Natural killer cell treated with Interleukin-12 subunit alpha and Interleukin-12 subunit beta and Interleukin-15 and Interleukin-18, amount 100 ng/mL, for 72 hours (primary cell): ENCODE measurements at places on chromosomes 2 and 18.

DNA sequence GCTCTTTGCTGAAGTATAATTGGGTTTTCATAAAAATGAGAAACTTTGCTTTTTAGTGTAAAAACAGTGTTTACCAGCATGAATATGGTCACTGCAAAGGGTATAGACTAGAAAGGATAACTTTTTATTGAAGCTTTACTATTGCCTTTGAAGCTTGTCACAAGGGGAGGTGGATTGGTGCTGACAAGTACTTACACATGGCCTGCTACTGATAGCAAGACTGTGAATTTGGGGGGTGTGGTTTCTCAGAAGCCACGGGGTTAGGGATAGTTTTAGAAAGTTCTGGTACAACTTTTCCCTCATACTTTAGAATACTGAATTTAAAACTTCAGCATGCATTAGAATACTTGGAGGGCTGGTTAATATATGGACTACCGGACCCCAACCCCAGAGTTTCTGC, 294.1 kb downstream of the SOCS6 start:
- no peak for DNase-seq
- no peak overlapping the region for H3K4me3 ChIP-seq
- no peak overlapping the region for H3K27ac ChIP-seq
- no peaks in the 10 kb centered on the region for H3K27me3 ChIP-seq
- H3K36me3 ChIP-seq: peaks cover 11% of the 10 kb centered on the region

GRCh38 chr2:159300586-159300985, 14.1 kb upstream of the WDSUB1 start:
- H3K27ac ChIP-seq: no peak overlapping the region
- no peak overlapping the region for H3K4me3 ChIP-seq

GRCh38 chr2:129478902-129479517, 500.5 kb upstream of the RAB6C start:
- H3K27ac ChIP-seq: no peak overlapping the region
- no peaks in the 10 kb centered on the region for H3K36me3 ChIP-seq
- no peak overlapping the region for H3K4me3 ChIP-seq

DNA sequence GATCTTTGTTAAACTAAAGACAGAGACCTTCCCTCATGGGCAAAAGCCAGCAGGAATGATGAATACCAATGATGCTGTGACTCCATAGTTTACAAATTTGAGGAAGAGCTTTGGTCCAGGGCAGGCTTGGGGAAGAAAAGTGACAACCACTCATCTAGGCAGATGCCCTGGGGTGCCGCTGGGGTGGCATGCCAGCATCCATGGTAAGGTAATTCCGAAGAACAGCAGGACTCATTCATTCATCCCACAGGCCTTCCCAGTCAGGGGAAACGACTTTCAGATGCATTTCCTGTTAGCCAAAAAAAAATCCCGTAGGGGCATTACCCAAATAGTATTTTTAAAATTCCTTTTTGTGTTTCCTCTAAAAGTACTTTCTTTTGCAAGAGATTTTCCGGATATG, 180.7 kb upstream of the SERPINE2 start:
- peaks cover 6% of the 10 kb centered on the region for H3K4me1 ChIP-seq
- H3K36me3 ChIP-seq: no peaks in the 10 kb centered on the region
- H3K27me3 ChIP-seq: peaks cover 55% of the 10 kb centered on the region
- DNase-seq: no peak
- H3K4me3 ChIP-seq: no peak overlapping the region
- H3K27ac ChIP-seq: no peak overlapping the region

- no peak overlapping the region for H3K4me3 ChIP-seq
- H3K36me3 ChIP-seq: no peaks in the 10 kb centered on the region
- no peak for DNase-seq
- H3K27me3 ChIP-seq: peaks cover 2% of the 10 kb centered on the region
- H3K27ac ChIP-seq: no peak overlapping the region
These were observed 5.9 kb downstream of the LYPD1 start for GRCh38 chr2:132664096-132664495.

DNA sequence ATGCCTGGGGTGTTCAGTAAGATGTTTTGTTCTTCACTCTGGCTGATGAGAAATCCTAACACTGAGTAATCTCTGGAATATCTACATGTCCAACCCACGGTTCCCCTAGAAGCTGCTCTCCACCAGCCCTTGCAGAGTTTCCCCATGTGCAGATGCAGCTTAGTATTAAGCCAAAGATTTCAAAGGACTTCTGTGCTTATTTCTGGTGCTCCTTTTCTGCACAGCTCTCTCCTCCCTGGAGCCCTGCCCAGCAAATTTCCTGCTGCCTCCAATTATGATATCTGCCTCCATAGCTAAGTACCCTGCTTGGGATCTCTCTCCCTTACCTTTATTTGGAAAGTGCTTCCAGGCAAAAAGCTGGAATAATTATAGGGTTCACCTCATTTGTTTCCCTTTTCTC, 949.3 kb downstream of the BCL11A start:
- H3K4me3 ChIP-seq: no peak overlapping the region
- H3K27me3 ChIP-seq: no peaks in the 10 kb centered on the region
- no peak overlapping the region for H3K27ac ChIP-seq
- H3K4me1 ChIP-seq: no peaks in the 10 kb centered on the region
- no peaks in the 10 kb centered on the region for H3K36me3 ChIP-seq

DNA sequence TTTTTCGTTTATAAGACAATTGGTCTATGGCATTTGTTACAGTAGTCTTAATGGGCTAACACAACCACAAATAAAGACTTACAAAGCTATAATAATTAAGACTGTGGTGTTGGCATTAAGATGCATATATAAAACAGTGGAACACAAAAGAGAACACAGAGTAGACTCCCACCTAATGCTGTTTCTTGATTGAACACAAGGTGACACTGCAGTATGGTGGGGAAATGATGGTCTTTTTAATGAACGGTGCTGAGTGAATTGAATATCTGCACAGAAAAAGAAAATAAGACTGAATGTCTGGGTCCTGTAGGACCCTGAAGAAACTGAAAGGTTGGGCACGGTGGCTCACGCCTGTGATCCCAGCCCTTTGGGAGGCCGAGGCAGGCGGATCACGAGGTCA, 1136.6 kb upstream of the NXPH2 start:
- H3K27ac ChIP-seq: no peak overlapping the region
- no peak for DNase-seq
- no peak overlapping the region for H3K4me3 ChIP-seq
- H3K4me1 ChIP-seq: no peaks in the 10 kb centered on the region
- peaks cover 7% of the 10 kb centered on the region for H3K36me3 ChIP-seq
- H3K27me3 ChIP-seq: no peaks in the 10 kb centered on the region

DNA sequence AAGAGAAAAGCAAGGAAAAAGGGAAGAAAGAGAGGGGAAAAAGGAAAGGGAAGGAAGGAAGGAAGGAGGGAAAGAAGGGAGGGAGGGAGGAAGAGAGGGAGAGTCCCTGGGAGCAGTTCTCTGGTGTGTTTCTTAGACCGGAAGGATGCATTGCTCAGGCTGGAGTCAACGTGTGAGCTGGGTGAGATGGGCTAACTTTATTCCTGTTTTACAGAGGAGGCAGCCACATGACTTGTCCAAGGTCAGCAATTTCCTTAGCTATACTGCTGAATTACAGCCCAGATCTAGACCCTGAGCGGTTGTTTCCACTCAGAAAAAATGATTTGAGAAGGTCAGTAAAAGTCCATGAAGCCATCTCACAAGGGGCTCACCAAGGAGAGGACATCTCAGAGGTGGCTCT, 86.6 kb upstream of the APCDD1 start:
- no peaks in the 10 kb centered on the region for H3K36me3 ChIP-seq
- peaks cover 6% of the 10 kb centered on the region for H3K27me3 ChIP-seq
- no peaks in the 10 kb centered on the region for H3K4me1 ChIP-seq
- no peak overlapping the region for H3K4me3 ChIP-seq

- no peaks in the 10 kb centered on the region for H3K36me3 ChIP-seq
- no peak for DNase-seq
- peaks cover 8% of the 10 kb centered on the region for H3K27me3 ChIP-seq
These were observed 1.7 kb upstream of the FZD5 start for GRCh38 chr2:207771421-207771820.

- H3K27ac ChIP-seq: no peak overlapping the region
- H3K4me3 ChIP-seq: no peak overlapping the region
- peaks cover 4% of the 10 kb centered on the region for H3K36me3 ChIP-seq
- no peak for DNase-seq
- no peaks in the 10 kb centered on the region for H3K27me3 ChIP-seq
These were observed 22.7 kb downstream of the MPPE1 start for GRCh38 chr18:11885278-11885947.

GRCh38 chr2:78120275-78120674, 598.1 kb upstream of the LRRTM4 start:
- H3K4me3 ChIP-seq: no peak overlapping the region
- DNase-seq: no peak
- no peak overlapping the region for H3K27ac ChIP-seq
- no peaks in the 10 kb centered on the region for H3K4me1 ChIP-seq
- peaks cover 11% of the 10 kb centered on the region for H3K36me3 ChIP-seq

- H3K27ac ChIP-seq: no peak overlapping the region
- DNase-seq: no peak
- no peaks in the 10 kb centered on the region for H3K36me3 ChIP-seq
- H3K4me1 ChIP-seq: no peaks in the 10 kb centered on the region
- H3K4me3 ChIP-seq: no peak overlapping the region
These were observed 56.9 kb upstream of the SMAD2 start for GRCh38 chr18:47987388-47987699.

- no peaks in the 10 kb centered on the region for H3K4me1 ChIP-seq
- H3K36me3 ChIP-seq: no peaks in the 10 kb centered on the region
- no peak overlapping the region for H3K4me3 ChIP-seq
- no peak for DNase-seq
These were observed 146.8 kb upstream of the PXDN start for GRCh38 chr2:1891147-1891546.

DNA sequence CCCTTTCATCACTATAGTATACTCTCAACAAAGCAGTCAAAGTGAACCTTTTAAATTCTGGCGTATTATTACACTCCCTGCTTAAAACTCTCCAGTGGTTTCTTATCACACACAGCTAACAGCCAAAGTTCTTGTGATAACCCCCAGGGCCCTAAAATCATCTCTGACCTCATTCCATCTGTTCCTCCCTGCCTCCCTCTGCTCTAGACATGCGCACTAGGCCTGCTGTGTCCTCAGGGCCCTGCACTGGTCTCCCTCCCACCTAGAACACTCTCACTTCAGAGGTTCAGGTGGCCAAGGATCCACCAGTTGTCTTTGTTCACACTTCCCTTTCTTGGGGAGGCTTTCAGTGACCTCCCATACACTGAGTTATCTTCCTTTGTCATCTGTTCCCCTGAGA, 603.4 kb downstream of the DSC3 start:
- H3K27me3 ChIP-seq: no peaks in the 10 kb centered on the region
- no peaks in the 10 kb centered on the region for H3K4me1 ChIP-seq
- no peak overlapping the region for H3K4me3 ChIP-seq

GRCh38 chr2:100268986-100269385, 53.3 kb downstream of the LONRF2 start:
- no peak for DNase-seq
- H3K4me3 ChIP-seq: no peak overlapping the region
- H3K27me3 ChIP-seq: no peaks in the 10 kb centered on the region
- H3K36me3 ChIP-seq: no peaks in the 10 kb centered on the region

GRCh38 chr18:42752916-42753315, 362.6 kb downstream of the RIT2 start:
- no peak overlapping the region for H3K27ac ChIP-seq
- no peaks in the 10 kb centered on the region for H3K4me1 ChIP-seq
- H3K4me3 ChIP-seq: no peak overlapping the region
- no peaks in the 10 kb centered on the region for H3K27me3 ChIP-seq

DNA sequence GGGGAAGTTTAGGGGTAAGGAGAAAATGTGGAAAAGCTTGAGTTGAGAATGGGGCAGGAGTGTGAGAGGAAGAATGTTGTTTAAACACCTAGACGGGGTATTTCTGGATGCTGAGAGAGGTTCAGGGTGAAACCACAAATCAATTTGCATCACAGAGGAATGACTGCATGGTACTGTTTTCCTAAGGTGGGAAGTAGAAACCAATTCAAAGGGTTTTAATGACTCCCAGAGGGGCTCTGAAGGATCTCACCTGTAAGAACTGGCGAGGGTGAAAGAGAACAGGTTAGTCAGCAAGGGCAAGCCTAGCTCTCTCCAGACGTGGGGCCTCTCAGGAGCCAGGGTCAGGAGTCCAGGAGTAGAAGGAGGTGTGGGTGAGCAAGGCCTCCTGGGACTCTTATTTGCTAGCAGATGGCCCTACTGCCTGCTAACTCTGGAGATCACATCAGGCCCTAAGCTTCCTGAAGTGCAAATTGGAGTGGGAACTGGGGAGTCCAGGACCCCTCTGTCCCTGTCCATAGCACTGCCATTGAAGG, 133.0 kb upstream of the CELF4 start:
- H3K27me3 ChIP-seq: no peaks in the 10 kb centered on the region
- H3K36me3 ChIP-seq: no peaks in the 10 kb centered on the region
- no peak overlapping the region for H3K4me3 ChIP-seq
- DNase-seq: no peak
- no peaks in the 10 kb centered on the region for H3K4me1 ChIP-seq

GRCh38 chr2:207136874-207137273, 28.9 kb downstream of the KLF7 start:
- H3K4me3 ChIP-seq: no peak overlapping the region
- DNase-seq: no peak
- peaks cover 7% of the 10 kb centered on the region for H3K36me3 ChIP-seq

DNA sequence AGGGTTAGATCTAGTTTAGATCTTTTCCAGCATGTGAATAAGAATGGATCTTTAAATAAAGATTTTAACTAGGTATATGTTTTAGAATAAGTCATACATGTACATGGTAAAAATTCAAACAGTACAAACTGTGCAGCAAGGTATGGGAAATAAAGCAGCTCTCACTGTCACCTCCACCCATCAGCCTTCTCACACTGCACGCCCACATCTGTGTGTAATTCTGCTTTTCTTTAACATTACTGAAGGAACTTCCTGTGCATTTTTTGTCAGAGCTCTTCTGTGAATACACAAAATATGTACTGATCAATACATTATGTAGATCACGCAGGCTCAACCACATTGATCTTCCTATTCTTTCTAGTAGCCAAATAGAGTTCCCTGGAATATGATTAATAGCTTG, 3.4 kb downstream of the CASP8 start:
- H3K27ac ChIP-seq: peak overlapping the region; percentile 93
- no peak for DNase-seq
- peaks cover 82% of the 10 kb centered on the region for H3K4me1 ChIP-seq
- no peaks in the 10 kb centered on the region for H3K27me3 ChIP-seq

- peaks cover 10% of the 10 kb centered on the region for H3K4me1 ChIP-seq
- H3K36me3 ChIP-seq: peaks cover 6% of the 10 kb centered on the region
- H3K4me3 ChIP-seq: no peak overlapping the region
- no peak overlapping the region for H3K27ac ChIP-seq
These were observed 73.8 kb downstream of the NEURL3 start for GRCh38 chr2:96431319-96431718.

DNA sequence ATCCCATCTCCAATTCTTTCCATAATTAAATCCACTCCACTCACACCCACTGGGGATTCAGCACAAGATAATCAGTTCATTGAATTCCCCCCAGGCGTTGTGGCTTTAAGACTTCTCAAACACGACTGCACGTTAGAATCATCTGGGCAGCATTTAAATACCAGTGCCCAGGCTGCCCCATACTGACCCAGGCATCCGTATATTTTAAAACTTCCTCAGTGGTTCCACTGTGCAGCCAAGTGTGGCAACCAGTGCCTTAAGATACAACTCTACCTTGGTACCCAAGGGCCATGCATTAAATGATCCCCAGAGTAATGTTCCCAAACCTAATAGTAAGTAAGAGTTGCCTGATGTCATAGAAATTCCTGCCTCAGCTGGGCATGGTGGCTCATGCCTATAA, 54.3 kb upstream of the BZW1 start:
- peaks cover 26% of the 10 kb centered on the region for H3K27me3 ChIP-seq
- no peaks in the 10 kb centered on the region for H3K36me3 ChIP-seq
- no peak for DNase-seq
- no peak overlapping the region for H3K27ac ChIP-seq
- no peak overlapping the region for H3K4me3 ChIP-seq

GRCh38 chr2:128791985-128792320, 473.3 kb upstream of the HS6ST1 start:
- peaks cover 6% of the 10 kb centered on the region for H3K27me3 ChIP-seq
- no peak overlapping the region for H3K4me3 ChIP-seq
- no peak for DNase-seq
- H3K27ac ChIP-seq: no peak overlapping the region
- no peaks in the 10 kb centered on the region for H3K4me1 ChIP-seq
